Lung (tissue), 17 donors: ENCODE measurements at places on chromosomes 7 and 10.

- DNase-seq = no peak
Observed at GRCh38 chr7:135644154-135644553, 18.2 kb upstream of the STMP1 start.

- no peak for DNase-seq
Observed at GRCh38 chr10:98365406-98366061, 49.4 kb downstream of the PYROXD2 start.

DNA sequence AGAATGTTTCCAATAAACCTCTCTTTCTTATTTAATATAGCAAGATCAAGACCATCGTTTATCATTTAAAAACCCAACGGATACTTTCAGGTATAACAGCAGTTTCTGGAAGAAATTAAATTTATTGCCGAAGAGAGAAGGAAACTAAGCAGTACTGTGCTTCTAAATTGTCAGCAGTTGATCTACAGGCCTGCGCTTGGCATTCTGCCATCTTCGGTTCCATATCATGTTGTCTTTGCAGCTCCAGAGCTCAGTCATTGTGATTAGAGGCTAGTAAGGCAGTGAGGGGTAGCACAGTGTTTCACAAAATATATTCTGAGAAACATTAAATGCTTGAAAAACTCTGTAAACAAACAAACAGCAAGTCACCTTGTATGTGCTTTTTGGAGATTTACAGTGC is 301.3 kb downstream of the REEP3 start:
- DNase-seq = no peak

DNA sequence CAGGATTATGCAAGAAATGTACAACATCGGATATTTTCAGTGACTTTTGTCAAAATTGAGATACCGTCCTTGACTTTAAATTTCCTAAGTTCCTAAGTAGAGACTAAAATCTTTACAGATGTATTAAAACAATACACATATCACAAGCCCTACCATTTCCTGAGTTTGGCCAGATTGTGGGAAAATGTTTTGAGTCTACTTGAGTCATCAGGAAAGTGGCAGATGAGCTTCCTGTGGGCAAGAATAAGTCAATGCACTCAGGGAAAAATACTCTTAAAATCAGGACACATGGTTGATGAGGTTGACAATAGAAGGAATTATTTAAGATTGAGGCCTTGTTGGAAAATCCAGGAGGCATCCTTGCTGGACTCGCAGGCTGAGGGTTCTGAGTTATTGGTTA is 162.5 kb downstream of the SNX10 start:
- no peak for DNase-seq

DNA sequence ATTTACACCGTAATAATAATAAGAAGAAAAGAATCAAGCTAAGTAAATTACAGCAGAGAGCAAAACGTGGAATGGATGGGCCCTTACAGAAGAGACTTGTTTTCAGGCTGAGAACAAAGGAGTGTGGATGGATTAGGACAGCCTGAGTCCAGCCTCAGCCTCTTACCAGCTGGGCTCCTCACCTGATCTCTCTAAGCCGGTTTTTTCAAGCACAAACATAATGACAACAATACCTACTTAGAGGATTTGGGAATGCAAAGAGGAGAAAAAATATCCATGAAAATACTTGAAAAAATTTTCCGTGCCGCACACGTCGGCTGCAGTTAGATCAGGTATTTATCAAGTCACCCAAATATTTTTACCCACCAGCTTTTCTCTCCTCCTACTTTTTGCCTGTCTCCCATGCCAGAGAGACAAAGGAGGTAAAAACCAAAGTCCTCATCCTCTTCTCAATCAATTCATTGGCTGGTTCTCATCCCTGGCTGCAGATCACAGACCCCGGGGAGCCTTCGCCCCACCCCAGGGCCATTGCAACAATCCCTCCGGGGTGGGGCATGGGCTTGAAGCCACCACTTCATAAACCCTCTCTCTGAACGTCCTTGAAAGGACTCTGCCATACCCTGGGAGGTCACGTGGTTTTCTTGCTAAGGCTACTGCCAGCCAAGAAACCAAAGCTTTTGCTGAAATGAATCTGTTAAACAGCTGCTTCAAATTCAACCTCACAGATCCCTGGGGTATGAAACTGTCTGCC is 29.7 kb upstream of the GTF2I start:
- peak; percentile 84 for DNase-seq

DNA sequence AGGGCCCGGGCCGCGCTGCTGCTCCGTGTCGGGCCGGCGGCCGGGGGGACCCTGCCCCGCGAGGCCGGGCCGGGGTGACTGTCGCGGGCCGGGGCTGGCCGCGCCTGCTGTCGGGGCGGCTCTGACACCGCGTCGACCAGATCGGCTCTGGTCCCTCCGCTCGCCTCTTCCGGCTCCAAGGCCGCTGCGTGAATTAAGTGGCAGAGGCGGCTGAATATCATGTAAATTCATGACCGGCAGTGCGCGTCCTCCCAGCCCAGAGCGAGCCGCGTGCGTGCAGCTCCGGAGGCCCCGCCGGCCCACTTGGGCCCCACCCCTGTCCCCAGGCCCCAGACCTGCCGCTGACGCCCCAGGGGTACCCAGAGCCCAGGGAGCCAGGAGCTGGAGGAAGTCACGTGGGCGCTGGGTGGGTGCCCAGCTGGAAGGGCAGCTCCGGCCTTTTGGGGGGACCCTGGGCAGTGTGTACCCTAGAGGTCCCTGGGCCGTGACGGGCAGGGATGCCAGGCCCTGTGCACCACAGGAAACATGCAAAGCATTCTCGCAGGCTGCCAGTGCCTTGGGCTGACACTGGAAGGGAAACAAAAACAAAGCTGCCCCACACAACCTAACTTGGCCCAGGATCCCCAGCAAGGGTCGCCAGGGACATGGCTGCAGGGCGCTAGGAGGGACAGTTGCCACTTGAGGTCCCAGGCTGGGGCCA is 584.0 kb upstream of the MKI67 start:
- peak; percentile 24 for DNase-seq

- peak; percentile 43 for DNase-seq
Observed at GRCh38 chr7:101232141-101232850, 5.3 kb downstream of the CLDN15 start.

- DNase-seq = no peak
Observed at GRCh38 chr10:104201636-104202035, 30.5 kb downstream of the CFAP43 start.

DNA sequence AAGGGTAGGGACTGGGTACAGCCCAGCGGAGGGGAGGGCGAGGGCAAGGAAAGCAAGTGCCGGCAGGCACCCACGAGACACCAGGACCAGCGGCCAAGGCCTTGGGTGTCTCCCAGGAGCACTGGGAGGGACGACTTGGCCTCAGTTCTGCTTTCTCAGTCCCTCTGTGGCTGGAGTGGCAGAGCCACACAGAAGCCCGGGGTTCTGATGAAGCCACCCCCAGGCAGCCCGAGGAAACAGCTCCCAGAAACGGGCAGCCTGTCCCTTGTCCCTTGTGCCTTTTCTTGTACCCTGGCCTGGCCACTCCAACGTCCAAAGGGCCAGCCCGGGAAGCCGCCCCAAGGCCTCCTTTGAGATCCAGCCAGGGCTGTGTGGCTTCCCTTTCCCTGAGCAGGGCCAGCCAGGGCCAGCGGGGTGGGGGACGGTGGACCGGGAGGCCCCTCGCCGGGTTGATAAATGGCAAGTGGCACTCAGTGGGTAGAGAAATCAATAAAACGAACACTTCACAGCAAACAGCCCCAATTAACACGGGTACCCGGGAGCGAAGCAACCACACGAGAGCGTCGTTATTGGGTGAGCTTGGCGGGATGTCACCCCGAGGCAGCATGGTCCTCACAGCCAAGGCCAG is 69.8 kb upstream of the GNA12 start:
- no peak for DNase-seq

DNA sequence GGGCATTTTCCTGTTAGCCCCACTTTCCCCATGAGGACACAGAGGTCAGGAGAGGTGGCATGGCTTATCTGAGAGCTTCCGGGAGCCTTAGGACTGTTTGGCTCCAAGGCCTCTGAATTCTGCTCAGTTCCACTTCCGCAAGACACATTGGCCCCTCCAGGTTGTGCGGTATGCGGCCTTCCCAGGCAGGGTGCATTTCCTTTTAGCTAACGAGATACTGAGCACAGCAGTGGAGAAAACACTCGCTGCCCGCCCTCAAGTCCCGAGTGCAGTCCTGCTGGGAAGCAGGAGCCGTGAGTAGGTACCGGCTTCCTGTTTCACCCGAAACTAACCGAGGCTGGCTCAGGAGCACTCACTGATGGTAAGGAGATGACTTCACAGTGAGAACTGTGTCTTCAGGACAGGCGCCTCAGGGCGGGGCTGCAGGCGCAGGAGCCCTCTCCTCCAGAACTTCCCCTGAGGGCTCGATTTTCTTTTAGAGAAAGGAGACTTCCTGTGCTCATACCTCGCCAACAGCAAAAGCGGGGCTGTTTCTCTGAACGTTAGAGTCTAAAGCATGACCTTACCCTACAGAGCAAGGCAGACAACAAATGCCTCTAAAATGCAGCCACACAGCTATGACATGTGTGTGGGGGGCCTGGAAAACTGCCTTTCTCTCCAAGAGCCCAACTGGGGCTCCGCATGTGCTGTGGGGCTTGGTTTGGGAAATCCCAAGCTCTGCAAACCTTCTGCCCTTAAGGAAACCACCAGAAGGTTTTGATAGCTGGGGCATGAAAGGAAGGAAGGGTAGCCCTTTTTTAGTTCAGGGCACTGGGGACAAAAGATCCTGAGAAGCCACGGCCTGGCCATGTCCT is 25.9 kb downstream of the RGS10 start:
- DNase-seq = no peak
